Stimulated activated CD4-positive, alpha-beta T cell treated with anti-CD3 and anti-CD28 coated beads, Interleukin-12 subunit alpha, Interleukin-12 subunit beta, amount 100 ng/mL, for 24 hours (primary cell): ENCODE measurements at places on chromosomes 3 and 15.

- no peak for DNase-seq
These were observed 129.2 kb downstream of the NEK10 start for GRCh38 chr3:27239951-27240350.

- no peak for DNase-seq
These were observed 321.8 kb upstream of the MME start for GRCh38 chr3:154758109-154758868.

- no peak for DNase-seq
These were observed 56.7 kb upstream of the MYRIP start for GRCh38 chr3:39752751-39753150.

- DNase-seq: no peak
These were observed 13.5 kb downstream of the LRCH3 start for GRCh38 chr3:197804511-197804910.

- no peak for DNase-seq
These were observed 29.0 kb upstream of the HHATL start for GRCh38 chr3:42731476-42732195.

- no peak for DNase-seq
These were observed 264.0 kb upstream of the NSMCE3 start for GRCh38 chr15:29533647-29534046.

GRCh38 chr3:157166561-157166960, 6.6 kb upstream of the CCNL1 start:
- DNase-seq: no peak

DNA sequence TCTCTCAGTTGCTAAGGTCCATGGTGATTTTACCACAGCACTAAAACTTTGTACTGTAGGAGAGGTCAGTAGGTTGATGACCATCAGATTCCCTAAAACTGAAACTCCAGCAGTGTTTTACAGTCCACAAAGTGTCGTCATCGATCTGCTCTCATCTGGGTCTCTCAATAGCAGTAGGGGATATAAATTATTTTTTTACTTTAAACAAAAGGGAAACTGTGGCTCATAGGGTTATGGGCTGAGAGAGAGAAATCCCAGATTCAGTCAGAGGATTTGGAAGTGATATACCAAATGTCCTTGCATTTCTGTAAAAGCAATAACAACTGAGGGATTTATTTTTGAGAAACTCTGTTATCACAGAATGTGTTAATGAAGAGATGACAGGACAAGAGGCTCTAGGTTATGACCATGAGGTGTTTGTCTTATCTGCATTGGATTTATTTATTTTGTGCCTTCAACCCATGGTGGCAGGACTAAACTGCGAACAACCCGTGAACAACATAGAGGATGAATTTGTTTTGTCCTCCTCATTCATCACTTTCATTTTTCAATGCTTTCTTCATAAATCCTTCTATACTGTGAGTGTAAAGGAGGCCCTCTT, 869.7 kb downstream of the OTOL1 start:
- no peak for DNase-seq

GRCh38 chr3:52087731-52088130, 31.4 kb upstream of the DUSP7 start:
- DNase-seq: no peak

DNA sequence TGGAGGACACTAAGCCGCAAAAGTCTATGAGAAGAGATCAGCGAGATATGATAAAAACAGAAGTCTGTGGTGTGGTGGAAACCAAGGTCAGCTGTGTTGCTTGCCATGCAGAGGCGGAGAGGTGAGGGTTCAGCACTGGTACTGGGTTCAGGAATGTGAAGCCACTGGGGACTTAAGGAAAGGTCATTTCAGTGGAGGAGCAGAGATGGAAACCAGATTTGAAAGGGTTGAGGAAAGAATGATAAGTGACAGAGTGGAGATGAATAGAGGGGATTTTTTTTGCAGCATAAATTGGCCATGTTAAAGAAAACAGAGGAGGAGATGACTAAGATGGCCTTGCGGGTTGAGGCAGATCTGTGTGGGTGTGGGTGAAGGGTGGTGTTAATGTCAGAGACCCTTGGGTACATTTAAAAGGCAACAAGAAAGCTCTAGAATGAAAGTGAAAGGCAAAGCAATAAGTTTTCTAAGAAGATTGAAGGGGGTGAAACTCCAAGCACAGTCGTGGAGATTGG, 265.5 kb downstream of the ADAMTSL3 start:
- no peak for DNase-seq

- DNase-seq: no peak
These were observed 273.6 kb downstream of the THRB start for GRCh38 chr3:24220859-24221657.

DNA sequence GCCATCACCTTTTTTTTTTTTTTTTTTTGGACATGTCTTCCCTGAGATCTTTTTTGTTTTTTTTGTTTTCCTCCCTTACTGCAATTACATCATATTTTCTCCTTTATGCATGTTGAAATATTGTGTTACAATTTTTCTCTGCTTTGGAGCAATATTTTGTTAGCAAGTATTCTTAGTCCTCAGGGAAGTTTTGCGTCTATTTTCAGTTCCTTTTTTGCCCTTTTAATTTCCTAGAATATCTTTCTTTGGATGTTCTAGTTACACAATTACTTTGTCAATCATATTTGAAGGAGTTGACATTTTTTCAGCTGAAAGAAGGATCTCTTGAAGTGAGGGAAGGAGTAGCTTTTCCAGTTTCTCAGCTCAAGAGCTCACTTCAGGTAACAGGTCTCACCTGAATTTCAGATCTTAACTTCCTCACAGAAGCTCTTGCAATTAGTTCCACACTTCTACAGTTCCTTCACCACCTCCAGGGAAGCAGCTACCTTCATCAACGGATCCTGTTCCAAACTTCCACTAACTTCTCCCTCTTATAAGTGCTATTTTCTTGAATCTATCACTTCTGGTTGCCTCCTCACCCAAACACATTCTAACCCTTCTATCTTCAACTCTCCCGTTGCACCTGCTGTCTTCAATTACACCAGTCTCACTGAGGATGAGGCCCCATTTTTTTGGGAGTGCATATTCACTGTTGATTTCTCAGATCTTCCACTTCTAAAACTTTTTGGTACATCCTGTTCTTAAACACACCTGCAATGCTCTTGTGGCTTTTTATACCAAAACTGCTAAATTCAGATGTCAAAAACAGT, 57.8 kb upstream of the CPOX start:
- no peak for DNase-seq

- no peak for DNase-seq
These were observed 31.1 kb downstream of the SGO1 start for GRCh38 chr3:20154928-20155327.

DNA sequence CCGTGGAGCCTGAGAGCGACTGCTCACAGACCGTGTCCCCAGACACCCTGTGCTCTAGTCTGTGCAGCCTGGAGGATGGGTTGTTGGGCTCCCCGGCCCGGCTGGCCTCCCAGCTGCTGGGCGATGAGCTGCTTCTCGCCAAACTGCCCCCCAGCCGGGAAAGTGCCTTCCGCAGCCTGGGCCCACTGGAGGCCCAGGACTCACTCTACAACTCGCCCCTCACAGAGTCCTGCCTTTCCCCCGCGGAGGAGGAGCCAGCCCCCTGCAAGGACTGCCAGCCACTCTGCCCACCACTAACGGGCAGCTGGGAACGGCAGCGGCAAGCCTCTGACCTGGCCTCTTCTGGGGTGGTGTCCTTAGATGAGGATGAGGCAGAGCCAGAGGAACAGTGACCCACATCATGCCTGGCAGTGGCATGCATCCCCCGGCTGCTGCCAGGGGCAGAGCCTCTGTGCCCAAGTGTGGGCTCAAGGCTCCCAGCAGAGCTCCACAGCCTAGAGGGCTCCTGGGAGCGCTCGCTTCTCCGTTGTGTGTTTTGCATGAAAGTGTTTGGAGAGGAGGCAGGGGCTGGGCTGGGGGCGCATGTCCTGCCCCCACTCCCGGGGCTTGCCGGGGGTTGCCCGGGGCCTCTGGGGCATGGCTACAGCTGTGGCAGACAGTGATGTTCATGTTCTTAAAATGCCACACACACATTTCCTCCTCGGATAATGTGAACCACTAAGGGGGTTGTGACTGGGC, 7.3 kb downstream of the FAM131A start:
- no peak for DNase-seq

DNA sequence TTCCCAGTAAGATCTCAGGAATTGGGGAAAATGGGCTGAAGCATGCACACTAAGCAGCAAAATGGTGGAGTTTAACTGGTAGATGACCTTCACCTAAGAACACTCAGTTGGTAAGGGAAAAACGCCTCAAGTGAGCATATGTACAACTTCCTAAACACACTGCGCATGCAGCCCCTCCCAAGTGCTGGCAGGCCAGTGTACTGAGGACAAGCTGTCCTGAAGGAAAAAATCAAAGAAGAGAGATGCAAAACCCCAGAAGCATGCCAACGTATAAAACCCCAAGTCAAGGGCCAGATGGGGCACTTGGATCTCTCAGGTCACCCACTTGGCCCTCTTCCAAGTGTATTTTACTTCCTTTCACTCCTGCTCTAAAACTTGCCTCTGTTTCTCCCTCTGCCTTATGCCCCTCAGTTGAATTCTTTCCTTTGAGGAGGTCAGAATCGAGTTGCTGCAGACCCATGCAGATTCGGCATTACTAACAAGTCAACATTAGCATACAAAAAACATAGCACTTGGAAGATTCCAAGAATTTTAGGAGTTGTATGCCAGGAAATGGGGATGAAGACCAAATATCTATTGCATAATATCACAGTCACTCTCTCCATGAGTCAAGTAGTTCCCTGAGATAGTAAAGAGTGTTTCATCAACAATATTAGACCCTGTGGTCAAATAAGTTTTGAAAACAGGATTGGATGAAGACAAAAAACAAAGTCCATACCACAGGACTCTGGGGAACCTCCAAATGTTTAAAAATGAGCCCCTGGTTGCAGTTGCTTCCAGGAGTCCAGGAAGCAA, 10.8 kb upstream of the FYCO1 start:
- DNase-seq: no peak

GRCh38 chr3:150970665-150971324, 1.7 kb downstream of the CLRN1 start:
- DNase-seq: no peak

DNA sequence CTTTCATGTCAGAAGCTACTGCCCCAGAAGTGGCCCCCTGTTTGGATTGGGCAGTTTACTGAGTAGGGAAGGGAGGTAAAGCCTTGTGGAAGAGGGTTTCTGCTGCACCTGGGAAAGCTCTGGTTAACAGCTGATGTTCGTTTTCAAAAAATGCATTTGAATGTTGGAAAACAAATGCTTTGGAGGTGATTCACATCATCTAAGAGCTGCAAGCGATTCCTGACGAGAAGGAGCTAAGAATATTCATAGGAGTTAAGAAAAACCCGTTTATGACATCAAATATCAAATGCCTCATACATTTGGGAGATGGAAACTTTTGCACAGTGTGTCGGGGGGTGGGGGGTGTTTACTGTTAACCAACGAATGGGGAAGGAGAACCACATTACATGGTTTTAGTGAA, 183.8 kb upstream of the NR2F2 start:
- DNase-seq: no peak

DNA sequence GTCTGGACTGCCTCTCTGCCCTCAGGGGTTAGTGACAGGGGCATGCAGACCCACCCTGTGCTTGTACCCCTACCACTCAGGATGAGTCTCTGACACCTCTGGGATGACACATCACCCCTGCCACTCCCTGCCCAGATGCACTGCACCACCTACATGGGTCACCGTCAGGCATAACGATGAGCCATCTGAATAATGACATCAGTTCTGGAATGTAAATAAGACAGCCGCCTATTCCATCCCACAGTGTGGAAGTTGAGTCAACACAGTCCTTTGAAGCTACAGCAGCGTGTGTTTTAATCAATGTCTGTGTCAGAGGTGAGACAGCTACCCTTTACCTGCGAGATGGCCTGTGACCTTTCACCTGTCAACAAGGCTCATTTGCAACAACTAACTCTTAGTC, 268.7 kb upstream of the ARRDC4 start:
- no peak for DNase-seq

GRCh38 chr3:53551324-53551723, 56.9 kb downstream of the CACNA1D start:
- no peak for DNase-seq

- no peak for DNase-seq
These were observed 49.9 kb downstream of the FNDC3B start for GRCh38 chr3:172089250-172089649.

- DNase-seq: no peak
These were observed 14.2 kb upstream of the SUCNR1 start for GRCh38 chr3:151859233-151859673.

GRCh38 chr3:18378218-18378617, 46.9 kb downstream of the SATB1 start:
- DNase-seq: no peak

DNA sequence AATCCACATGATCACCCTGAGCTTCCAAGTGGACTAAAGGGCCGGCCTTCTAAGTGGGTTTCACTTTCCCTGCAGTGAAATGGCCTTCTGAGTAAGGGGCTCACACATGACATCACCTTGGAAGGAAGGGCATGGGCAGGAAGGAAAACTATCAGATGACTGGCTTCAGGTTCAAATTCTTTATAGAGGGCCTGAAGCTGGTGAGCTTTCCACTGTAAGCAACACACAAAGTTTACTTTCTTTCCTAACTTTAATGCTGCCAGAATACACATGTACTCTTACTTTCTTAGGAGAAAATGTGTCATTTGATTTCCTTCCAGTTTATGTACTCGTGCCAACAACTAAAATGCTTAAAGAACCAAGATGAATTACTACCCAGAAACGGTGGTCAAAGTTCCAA, 475.6 kb downstream of the FOXP1 start:
- DNase-seq: no peak

DNA sequence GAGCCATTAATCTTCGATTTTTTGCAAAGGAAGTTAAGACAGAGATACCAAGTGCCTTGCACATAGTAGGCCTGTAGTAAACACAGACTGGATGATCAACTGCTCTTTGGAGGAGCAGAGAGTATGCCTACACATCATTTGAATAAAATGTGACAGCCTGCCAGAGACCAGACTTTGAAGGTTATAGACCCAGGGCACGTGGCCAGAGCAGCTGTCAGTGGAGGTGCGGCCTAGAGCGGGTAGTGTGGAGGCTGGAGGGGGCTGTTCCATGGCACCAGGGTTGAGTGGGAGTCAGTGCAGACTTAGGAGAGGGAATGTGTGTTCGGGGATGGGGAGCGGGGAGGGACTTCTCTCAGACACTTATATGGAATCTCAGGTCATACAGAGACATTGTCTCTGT, 80.8 kb downstream of the SMAD3 start:
- no peak for DNase-seq

- no peak for DNase-seq
These were observed 660.7 kb upstream of the ADAMTS9 start for GRCh38 chr3:65348398-65348995.

- DNase-seq: no peak
These were observed 60.4 kb downstream of the CCNL1 start for GRCh38 chr3:157099326-157100095.

GRCh38 chr3:66398228-66399025, 102.4 kb downstream of the LRIG1 start:
- DNase-seq: no peak
